NCI-H2029 treated with DMSO at 0.1 percent for 48 hours (cell line): ENCODE measurements at places on chromosomes 3 and 15.
A peak's percentile ranks its signal among the peaks of the same experiment; 100 is the strongest.

- no peak for DNase-seq
These were observed 2.7 kb downstream of the ZMAT3 start for GRCh38 chr3:179068779-179069530.

DNA sequence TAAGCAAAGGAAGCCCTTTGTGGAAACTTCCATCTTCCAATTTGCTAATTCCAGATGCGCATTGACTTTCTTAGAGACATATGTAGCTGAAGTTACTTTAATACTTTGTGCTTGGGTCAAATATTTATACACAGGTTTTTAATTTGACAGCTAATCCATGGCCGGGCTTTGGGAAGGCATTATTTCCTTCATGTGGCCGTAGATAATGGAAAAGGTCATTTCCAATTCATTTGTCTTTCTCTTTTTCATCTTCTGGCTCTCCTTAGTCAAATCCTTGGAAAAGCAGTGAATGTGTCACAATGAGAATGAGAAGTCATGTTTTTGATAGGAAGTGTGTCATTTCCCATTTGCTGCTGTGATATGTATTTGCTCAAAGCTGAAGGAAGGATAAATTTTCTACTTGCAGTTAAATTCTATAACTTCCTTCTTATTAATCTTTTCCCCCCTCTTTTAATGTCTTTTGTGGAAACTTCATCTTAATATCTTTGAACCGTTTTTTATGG is 323.3 kb downstream of the CLSTN2 start:
- DNase-seq = no peak

GRCh38 chr3:15633159-15633558 is 31.6 kb downstream of the BTD start:
- peak; percentile 71 for DNase-seq

DNA sequence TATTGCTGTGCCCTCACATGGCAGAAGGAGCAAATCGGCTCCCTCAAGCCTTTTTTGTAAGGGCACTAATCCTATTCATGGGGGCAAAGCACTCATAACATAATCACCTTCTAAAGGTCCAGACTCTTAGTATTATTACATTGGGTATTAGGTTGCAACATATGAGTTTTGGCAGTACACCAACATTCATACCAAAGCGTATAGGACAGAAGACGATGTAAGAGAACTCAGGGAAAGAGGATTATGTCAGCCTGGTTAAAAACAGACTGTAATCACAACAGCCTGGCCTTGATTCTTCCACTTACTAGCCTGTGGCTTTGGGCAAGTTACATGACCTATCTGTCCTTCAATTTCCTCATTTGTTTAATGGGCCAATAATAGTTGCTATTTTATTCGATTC is 828.5 kb upstream of the NECTIN3 start:
- no peak for DNase-seq
